ENCODE measurements at places on chromosomes 11 and 22.

GRCh38 chr11:86063536-86063935, 5.3 kb downstream of the PICALM start:
- DNase-seq = no peak

- peak; percentile 65 for DNase-seq
Measured at GRCh38 chr11:133834682-133835592, 10.4 kb downstream of the SPATA19 start.

DNA sequence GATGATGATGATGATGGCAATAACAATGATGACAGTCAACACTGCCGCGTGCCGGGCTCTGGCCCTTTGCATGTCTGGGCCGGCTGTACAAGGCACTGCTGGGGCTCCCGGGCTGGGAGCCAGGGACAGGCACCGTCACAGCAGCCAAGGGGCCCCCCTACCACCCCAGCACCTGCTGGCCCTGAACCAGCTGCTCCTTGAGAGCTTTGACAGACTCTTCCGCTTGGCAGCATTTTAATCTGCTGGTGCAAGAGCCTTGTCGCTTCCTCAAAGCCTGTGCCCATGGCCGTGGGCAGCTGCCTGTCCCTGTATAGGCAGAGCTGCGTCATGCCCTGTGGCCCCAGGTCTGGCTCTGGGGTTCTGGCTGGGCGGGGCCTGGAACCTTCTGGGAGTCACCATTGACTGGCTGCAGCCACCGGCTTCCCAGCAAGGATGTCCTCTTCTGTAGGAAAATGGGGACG, 12.9 kb upstream of the MUC6 start:
- DNase-seq = no peak

DNA sequence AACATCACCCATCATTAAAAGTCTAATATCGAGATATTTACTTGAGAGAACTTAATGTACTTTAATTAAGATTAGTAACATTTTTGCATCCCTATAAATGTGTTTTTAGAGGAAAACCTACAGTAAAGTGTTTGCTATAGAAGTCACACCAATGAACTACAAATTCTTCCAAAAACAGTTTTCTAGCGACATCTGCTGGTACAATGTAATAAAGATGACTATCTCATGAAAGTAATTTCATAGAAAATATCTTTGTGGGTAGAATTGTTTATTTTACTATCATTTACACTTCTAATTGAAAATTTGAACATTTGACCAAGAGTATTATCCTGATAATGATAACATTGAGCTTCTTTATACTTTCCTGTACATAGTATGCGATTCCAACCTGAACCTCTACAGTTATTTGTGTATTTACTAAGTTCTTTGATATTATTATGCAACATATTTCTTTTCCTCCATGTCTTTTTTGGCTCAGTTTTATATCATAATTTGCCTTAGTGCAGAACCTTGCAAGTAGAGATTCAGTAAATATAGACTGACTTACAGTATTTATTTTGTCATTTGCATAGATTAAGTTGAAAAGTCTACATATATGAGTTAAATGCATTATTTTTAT, 252.7 kb downstream of the TMEM135 start:
- DNase-seq = no peak

DNA sequence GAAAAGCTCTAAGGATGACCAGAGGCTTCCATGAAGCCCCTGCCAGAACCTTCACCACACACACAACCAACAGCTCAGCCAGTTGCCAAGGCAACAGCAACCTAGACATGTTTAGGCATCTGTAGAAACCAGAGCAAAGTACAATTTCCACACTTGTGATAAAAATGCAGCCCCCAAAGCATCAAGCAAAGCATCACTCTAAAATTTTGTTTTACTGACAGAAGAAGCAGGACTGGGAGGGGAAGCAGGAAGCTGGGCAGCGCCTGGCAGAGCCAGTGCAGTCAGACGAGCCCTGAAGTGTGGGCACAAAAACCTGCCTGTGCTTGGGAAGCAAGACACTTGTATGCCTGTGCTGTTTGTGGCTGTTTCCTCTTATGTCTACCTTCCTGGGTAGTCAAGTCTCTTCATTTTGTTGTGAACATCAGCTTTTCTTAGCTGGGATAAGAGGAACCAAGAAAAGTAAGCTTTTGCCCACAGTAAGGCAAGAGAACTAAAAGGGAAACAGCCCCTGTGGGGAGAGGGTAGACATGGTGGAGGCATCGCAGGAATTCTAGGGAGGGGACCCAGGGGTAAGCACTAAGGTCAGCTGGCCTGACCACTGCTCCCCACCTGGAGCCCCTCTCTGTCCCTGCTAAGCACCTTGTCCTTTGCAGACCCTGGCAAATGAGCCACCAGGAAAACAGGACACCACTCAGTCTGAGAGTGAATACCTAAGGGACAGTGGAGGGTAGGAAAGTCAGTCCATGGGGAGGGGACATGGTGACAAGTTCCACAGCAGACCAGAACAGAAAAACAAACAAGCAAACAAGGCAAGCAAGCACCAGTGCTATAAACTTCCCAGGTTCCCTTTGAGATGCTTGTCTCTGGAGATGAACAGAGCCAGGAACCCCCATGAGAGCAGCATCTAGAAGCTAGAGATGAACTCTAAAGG, 13.4 kb downstream of the PACSIN2 start:
- no peak for DNase-seq

- DNase-seq = no peak
Measured at GRCh38 chr11:100888836-100889235, 201.7 kb downstream of the ARHGAP42 start.

GRCh38 chr11:36792996-36793914, 195.2 kb upstream of the RAG2 start:
- no peak for DNase-seq

GRCh38 chr11:2655016-2655719, 44.6 kb downstream of the KCNQ1OT1 start:
- no peak for DNase-seq

DNA sequence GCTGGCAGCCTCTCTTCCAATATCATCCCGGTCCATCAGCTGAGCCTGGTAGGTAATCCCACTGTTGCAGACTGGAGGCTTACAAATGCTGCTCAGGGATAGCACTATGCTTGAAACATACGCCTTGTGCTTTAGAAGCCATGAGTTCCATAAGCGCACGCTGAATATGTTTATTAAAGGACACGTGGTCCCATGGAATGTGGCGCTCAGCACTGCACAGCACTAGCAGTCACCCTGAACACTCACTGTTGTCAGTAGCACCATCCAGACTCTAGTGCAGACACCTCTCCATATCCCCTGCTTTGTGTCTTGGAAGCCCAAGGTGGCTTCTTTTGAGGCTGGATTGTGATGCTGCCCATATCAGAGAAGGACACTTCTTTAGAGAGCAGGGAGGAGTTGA, 120.9 kb downstream of the MAML2 start:
- DNase-seq = no peak

- DNase-seq = no peak
Measured at GRCh38 chr11:43577566-43578264, 102.8 kb upstream of the HSD17B12 start.

DNA sequence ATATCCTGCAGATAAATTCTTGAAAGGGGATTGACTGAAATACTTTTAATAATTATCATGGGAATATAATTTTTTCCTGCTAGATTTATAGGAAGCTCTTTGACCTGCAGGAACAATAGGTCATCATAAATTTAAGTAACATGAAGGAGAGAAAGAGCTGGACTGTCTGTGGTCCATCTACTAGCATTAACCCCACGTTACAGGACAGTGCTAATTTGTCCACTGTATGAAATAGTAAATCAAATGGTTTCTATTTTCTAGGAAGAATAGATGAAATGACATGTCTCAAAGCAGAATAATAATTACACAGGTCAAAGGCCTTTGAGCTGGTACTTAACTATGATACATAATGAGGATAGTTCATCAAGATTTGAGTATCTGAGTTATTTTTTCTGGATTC, 825.4 kb upstream of the CNTN5 start:
- no peak for DNase-seq

GRCh38 chr11:22577854-22578253, 47.8 kb downstream of the FANCF start:
- DNase-seq = no peak

DNA sequence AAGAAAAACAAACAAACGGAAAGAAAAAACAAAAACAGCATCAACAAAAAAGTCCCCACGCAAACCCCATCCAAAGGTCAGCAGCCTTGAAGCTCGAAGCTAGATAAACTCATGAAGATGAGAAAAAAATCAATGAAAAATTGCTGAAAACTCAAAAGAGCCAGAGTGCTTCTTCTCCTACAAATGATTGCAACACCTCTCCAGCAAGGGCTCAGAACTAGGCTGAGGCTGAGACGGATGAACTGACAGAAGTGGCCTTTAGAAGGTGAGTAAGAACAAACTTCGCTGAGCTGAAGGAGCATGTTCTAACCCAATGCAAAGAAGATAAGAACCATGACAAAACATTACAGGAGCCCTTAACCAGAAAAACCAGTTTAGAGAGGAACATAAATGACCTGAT, 18.4 kb upstream of the FTH1 start:
- no peak for DNase-seq

- DNase-seq = peak; percentile 21
Measured at GRCh38 chr11:69213316-69213715, 57.6 kb downstream of the SMIM38 start.

GRCh38 chr11:46319074-46319453, 28.2 kb upstream of the DGKZ start:
- DNase-seq = no peak

- no peak for DNase-seq
Measured at GRCh38 chr11:27786331-27786730, 86.1 kb upstream of the BDNF start.

DNA sequence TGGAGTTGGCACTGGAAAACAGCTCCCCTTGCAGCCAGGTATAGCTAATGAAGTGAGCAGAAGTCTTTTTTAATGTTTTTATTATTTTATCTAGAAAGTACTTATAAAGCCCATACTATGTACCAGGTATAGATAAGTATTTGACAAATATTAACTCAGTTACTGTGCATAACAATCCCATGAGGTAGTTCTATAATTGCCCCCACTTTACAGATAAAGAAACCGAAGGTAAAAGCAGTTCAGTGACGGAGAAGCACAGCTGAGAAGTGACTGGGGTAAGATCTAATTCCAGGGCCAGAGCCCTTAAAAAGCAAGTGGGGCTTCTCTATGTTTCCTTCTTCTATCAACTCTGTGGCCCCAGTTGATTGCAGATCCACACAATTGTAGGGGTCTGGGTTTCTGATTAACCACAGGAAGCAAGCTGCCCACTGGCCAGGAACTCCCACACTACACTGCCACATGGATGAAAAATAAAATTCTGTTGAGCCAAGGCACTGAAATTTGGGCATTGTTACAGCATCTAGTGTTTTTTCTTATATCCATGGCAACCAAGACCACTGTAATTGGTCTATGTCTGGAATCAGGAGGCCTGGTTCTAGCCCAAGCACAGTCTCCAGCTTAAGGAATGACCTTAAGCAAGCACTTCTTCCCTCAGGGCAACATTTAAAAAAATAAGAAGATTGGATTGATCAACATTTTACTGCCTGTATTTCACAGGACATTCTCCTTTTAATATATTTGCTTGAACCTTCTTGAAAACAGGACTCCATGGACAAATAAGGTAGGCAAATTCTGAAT, 55.3 kb upstream of the TEAD1 start:
- DNase-seq = no peak

DNA sequence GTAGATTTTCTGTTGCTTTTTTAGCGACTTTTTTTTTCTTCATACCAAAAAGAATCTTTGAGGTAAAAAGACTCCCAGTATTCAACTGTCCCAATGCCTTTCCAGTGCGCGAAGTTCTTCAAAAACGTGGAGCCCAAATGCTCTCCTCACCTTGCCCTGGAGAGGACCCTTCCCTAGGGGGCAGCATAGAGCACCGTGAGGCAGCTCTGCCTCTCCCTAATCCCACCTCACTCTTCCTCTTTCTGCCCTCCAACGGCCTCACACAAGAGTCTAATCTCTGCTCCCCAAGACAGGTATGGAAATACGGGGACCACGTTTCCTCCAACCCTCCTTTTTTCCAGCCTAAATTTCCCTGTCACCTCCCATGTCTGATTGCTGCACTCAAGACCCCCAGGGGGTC, 117.5 kb upstream of the ALX4 start:
- peak; percentile 5 for DNase-seq

- DNase-seq = no peak
Measured at GRCh38 chr11:29331451-29332010, 685.3 kb downstream of the KCNA4 start.

DNA sequence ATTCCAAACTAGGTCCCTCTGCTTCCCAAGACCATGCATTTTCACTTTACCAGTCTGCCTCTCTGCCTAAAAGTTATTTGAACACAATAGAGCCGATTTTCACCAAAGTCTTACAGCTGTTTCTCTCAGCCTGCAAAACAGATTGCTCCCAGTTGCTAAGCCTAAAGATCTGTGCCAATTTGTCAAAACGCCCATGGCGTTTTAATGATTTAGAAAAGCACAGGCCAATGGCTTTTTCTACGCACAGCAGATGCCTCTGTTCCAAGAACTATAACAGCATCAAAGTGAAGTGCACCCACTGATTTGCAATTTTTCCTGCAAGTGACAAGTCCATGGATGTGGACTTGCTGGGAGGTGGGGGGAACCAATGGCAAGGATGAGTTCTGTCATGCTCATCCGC, 173.9 kb upstream of the SYN3 start:
- DNase-seq = no peak

DNA sequence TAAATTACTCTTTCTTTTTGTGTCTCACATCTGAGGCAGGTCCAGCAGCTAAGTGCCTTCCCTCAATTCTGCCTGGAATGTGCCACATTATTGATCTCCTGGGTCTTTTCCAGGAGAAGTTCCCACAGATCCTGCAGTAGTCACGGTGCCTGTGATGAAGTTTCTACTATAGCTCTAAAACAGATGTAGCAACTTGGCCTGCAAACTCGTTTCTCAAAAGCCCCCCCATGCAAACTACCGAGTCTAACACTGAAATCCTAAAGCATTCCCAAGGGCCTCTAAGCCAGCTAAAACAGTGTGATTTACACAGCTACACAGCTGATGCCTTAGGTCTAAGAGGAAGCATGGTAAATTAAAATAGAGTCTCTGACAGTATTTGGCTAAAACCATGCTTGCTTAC, 54.3 kb downstream of the DDI1 start:
- no peak for DNase-seq

DNA sequence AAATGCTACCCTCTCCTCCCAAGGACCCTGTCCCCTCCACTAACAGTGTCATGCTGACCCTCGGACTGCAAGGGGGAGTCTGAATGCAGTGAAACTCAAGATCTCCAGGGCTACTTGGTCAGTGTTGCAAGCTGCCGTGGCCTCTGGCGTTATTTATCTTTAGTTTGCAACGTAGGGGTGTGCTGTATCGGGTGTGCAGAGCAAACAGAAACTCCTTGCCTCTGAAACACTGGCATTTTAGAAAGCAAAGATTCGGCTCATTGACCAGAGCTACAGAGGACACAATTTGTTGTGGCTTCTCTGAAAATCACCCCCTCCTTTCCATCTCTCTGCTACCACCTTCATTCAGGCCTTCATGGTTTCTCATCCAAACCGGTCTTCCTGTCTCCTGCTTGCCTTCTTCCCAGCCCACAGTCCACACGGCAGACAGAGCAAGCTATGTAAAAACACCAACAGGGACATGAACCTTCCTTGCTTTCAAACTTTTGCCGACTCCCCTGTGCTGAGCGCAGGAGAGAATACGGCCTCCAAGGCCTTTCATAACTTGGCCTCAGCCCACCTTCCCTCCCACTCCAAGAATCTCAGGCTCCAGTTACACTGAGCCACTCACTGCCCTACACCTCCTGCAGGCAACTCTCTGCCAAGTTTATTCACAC, 14.9 kb downstream of the FZD4 start:
- DNase-seq = no peak

GRCh38 chr22:28222052-28222451, 303.0 kb upstream of the PITPNB start:
- no peak for DNase-seq
